Right forelimb (tissue), 1 donor: ENCODE measurements at places on chromosomes 6 and 20.

DNA sequence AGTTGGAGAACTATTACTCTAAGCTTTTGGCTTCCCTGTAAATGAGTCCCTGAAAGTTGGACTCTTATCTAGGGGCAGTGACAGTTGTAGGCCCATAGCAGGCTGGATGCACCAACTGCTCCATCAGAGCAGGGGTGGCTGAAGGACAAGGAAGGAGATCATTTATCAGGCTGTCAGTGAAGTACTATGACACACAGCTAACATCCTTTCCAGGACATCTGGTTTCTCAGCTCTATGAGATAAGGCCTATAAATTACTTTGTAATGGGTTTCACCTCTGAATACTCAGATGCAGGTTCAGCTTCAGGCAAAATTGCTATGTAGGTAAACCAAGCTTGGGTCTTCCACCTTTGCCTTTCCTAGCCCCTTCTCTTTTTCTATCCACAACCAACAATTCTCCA lies 468.5 kb downstream of the KIF16B start:
- no peak for DNase-seq

GRCh38 chr20:60553095-60553494 lies 594.9 kb downstream of the CDH26 start:
- no peak for DNase-seq

- no peak for DNase-seq
Measured at GRCh38 chr6:41201764-41202173, 820 bp upstream of the TREML2 start.

GRCh38 chr6:7106215-7106751 lies 1.5 kb upstream of the RREB1 start:
- DNase-seq = no peak

GRCh38 chr20:55252521-55252920 lies 752.8 kb downstream of the CBLN4 start:
- DNase-seq = no peak

DNA sequence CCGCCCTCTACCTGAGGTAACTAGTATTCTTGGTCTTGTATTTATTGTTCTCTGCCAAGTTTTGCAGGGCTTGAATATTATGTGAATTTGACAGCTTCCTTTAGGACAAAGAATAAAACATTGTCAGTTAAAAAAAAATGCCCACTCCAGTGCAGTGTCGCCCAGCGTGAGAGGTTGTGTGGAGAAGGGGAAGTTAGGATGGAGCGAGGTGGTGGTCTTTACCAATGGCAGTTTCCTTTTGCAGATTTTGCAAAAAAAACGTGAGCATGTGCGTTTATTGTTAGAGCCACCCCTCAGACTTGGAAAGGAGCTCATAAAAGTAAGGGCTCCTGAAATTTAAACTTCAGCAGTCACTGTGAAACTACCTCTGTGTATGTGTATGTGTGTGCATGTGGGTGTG lies 28.3 kb downstream of the UST start:
- no peak for DNase-seq

- DNase-seq = no peak
Measured at GRCh38 chr20:20780127-20780824, 67.8 kb upstream of the RALGAPA2 start.

GRCh38 chr6:74409447-74409846 lies 713.4 kb downstream of the CD109 start:
- DNase-seq = no peak
